Astrocyte (in vitro differentiated cells and primary cell): ENCODE measurements at places on chromosomes 1 and 21. TPM values are rescaled to one million over a fixed set of nuclear protein-coding genes. Genes with fewer than 3 reads are reported as not detected.

DNA sequence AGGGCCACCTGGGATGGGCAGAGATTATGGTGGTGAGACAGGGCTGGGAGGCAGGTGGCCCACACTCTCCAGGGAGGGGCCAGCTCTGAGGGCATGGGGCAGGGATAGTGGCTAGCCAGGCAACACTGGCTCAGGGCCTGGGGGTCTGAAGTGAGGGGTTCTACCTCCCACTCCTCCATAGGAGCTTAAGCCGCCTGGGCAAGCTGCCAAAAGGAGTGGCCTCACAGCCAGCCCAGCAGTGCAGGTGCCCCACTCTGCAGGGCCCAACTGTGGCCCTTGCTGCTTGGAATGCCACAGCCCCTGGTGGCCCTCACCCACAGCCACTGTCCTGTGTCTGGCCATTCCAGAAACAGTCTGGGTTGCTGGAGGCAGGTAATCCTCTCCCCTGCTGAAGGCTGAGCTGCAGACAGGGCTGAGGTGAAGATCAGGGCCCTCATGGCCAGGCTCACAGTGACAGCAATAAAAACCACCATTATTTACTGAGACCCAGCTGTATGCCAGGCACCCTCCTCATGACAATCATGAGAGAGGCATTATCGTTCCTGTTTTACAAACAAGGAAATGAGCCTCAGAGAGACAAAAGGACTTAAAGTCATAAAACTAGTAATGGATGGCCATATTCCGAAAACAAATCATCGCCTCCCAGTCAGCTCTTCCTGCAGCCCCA, 31.0 kb downstream of the KIF21B start:
- DNase-seq, result no peak

- DNase-seq, result no peak
These were observed 108.8 kb downstream of the GALNT2 start for GRCh38 chr1:230175839-230176238.

DNA sequence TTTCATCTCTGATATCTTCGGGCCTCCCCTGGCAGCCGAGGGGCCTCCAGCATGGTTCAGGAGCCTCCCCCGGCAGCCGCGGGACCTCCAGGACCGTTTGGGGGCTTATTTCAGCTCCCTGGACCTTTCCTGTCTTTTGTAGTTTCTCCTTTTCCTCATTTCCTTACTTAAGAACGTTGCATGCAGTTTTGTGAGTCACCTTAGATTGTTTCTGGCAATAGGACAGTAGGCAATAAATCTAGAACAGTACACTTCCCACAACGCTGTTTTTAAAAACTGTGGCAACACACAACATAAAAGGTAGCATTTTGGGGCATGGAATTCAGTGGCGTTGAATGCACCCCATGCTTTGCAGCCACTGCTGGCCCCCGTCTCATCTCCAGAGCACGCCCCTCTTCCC, 24.4 kb downstream of the FAAP20 start:
- DNase-seq, result no peak

GRCh38 chr1:34166625-34167361, 1.8 kb upstream of the CSMD2 start:
- DNase-seq, result peak; percentile 16

DNA sequence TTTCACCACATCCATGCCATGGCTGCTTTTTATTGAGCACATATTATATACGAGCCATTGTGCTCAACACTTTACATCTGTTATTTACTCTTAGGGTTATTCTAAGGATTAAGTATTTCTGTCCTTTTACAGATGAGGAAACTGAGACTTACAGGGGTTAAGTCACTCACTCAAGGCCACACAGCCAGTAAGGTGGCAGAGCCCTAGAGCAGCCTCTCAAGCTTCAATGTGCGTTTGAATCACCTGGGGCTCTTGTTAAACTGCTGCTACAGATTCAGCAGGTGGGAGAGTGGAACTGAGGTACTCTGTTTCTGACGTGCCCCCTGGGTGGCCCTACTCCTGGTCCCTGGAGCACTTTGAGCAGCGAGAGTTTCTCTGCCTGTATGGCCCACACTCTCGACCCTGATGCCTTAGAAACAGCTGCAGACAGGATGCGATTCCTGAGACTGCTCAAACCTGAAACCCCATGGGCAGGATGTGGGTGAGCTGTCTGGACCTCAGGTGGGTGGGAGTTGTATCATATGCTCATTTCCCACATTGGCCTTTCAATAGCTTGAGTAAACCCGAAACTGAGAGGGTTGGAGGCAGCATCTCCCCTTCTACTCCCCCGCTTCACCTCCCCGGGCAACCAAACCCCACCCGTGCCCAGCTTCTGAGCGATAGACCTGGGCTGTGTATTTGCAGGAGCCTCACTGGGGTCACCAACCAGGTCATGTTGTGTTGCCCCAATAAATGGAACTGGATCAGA, 59.3 kb downstream of the MAN1C1 start:
- DNase-seq, result no peak

DNA sequence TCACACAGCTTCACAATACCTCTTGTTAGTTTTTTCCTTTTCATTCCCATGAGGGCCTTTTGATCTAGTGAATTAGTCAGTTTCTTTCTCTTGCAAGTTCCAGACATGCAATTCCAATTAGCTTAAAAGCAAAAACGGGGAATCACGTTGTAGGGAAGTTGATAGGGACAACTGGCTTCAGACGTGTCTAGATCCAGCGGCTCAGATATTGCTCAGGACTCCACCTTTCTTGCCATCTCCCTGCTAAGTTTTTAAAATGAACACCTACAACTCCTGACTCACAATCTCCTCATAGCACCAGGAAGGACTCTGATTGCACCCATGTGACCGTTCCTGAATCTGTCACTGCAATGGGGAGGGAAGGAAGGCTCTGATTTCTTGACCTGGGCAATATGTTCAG, 63.8 kb upstream of the ARHGAP29 start:
- no peak for DNase-seq

DNA sequence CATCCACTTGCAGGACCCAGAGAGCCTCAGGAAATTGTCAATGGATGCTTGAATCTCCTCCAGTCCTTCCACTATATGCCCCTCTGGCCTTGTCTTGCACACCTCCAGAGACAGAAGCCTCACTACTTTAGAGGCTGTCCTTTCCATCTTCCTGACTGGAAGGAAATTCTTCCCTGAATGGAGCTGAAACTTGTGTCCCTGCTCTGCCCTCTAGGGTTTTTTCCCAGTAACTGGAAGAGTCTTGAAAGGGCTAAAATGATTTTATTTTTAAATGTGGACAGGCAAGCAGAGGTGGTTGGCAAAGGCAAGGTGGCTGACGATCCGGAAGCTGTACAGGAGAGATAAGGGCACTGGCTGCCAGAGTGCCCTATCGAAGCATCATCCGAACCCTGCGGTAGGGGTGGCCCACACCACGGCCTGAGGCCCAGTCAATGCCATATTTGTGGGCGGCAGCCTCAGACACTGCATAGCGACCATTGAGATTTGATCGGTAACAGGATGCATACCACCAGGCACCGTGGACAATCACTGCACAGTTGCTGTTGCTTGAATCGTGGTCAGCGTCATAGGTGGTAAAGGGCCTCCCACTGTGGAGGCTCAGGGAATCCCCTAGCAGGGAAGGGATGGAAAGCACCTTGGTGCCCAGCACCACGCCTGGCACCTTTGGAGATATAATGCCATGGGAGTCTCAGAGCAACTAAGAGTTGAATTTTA, 2.3 kb upstream of the MAP3K6 start:
- no peak for DNase-seq

DNA sequence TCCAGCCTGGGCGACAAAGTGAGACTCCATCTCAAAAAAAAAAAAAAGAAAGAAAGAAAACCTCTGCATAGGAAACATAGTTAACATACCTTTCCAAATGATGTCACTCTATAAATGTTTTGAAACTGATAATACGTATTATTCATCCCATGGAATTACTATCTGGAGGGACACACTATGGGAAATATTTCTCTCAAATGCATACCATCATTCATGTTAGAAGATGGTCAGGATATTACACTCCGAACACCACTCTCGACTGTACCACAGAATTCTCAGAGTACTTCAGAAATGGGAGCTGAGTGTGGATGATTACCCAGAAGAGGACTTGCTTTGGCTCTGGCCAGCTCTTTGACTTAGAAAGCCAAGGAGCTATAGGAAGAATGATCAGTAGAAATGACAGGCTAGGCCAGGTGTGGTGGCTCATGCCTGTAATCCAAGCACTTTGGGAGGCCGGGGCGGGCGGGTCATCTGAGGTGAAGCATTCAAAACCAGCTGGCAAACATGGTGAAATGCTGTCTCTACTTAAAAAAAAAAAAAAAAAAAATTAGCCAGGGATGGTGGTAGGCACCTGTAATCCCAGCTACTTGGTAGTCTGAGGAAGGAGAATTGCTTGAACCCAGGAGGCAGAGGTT, 5.2 kb upstream of the LIN28A start:
- DNase-seq, result peak; percentile 79

- DNase-seq, result no peak
These were observed 45.3 kb downstream of the TLR5 start for GRCh38 chr1:223097713-223098112.

- DNase-seq, result peak; percentile 90
These were observed 17.0 kb downstream of the C1orf198 start for GRCh38 chr1:230851291-230851691.

- DNase-seq, result peak; percentile 43
These were observed 29.2 kb upstream of the CNTN2 start for GRCh38 chr1:205013683-205014367.

GRCh38 chr1:186738926-186739325, 58.7 kb upstream of the PTGS2 start:
- no peak for DNase-seq

DNA sequence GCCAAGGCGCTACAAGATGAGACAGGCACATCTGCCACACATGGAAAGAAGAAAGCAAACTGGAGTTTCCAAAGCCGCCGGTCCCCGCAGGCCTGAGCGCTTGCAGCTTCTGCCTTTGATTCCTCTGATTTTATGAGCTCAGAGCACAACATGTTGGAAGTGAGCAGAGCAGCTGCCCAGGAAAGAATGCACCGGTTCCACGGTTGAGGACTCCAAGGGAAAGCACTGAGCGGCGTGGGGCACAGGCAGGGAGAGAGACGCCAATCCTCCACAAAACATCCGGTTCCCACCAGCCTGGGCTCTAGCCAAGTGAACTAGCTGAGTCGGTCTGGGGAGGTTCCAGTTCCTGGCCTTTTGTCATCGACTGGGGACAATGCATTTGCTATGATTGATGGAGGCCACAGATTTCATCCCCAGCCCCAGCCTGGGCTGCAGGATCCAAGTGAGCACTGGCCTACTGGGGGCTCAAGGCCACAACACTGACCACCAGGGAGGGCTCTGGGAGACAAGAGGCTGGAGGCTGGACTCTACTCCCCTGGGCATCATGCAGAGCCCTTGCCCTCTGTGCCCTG, 253.1 kb upstream of the IRF2BP2 start:
- DNase-seq, result peak; percentile 54

GRCh38 chr21:44259082-44259705, 2.5 kb downstream of the DNMT3L start:
- DNase-seq, result peak; percentile 1

The MXRA8 gene
- total RNA-seq, result 112 and 139 TPM in 2 replicates

The SPRR1A gene
- total RNA-seq, result not detected in 2 replicates

The GJA5 gene
- total RNA-seq, result 0.27 and 0.36 TPM in 2 replicates

The SFPQ gene
- total RNA-seq, result 168 and 209 TPM in 2 replicates

The C8B gene
- total RNA-seq, result not detected in 2 replicates

The DNM3 gene
- 4.7 and 6.5 TPM in 2 replicates for total RNA-seq

The CELSR2 gene
- 8.5 and 10.0 TPM in 2 replicates for total RNA-seq

The SH2D1B gene
- total RNA-seq, result not detected in 2 replicates

The RSPH1 gene
- total RNA-seq, result 0.43 TPM in 1 of 2 replicates, not detected in the other
